Osteocyte (in vitro differentiated cells): ENCODE measurements at places on chromosomes 12 and 14. TPM values are rescaled to one million over a fixed set of nuclear protein-coding genes. Genes with fewer than 3 reads are reported as not detected.

The SOAT2 gene
- total RNA-seq = not detected in 2 replicates

The DLGAP5 gene
- total RNA-seq = 11.5 and 11.7 TPM in 2 replicates

The PRIMA1 gene
- total RNA-seq = not detected in 2 replicates

DNA sequence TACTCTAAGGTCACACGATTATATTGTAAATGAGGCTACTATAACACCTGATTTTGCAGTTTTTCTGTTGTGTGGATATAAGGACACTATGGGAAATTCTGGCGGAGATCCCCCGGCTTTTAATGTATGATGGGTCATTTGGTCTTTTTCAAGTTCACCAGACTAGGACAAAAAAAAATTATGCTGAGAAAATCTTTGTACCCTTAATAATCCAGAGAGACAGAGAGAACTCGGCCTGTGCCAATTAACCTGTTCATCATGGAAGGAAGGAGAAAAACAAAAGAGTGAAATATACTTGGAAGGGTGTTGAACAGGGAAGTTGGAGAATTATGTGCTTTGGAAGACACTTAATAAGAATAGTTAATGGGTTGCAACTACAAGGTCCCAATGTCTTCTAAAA is 62.2 kb upstream of the KICS2 start:
- DNase-seq = no peak

DNA sequence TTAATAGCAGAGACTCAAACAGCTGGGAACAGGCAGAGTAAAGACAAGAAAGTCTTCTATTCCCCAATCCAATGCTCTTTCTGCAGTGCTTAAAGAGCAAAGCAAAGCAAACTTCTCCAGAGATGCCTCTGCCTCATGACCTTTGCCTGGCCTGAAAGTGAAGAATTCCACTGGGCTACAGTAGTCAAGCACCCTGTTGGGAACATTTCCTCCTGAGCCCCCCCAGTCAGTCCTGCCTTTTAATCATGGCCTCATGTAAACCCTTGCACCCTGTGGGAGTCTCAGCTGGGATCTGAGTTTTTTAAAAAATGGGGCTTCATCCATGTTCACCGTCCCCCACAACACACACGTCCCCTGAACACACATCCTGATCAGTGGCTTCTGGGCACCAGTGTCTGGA is 62.7 kb upstream of the TSPAN11 start:
- no peak for DNase-seq

GRCh38 chr14:77102154-77102553 is 4.1 kb downstream of the CIPC start:
- no peak for DNase-seq

DNA sequence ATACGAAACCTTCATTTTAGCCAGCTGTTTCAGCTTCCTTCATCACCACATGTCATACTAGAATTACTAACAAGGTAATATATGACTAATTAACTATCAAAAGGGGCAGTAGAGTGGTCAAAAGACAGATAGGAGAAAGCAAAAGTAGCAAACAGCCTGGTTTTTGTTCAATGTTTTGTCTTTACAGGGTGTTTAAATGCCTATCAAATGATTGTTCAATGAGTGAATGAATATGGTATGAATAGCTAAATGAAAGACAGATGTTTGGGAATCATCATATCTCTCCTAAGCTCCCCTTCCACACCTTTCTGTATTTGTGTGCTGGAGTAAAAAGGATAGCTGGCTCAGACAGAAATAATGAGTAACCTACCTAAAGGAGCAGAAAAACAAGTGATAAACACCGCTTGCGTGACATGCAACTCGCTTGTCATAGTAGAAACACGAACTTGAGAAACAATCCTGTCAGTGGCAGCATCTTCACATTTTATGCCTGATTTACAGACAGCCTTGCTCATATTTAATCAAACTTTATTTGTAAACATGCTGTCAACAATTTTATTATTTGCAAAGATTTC is 34.2 kb downstream of the ABCC9 start:
- DNase-seq = no peak

DNA sequence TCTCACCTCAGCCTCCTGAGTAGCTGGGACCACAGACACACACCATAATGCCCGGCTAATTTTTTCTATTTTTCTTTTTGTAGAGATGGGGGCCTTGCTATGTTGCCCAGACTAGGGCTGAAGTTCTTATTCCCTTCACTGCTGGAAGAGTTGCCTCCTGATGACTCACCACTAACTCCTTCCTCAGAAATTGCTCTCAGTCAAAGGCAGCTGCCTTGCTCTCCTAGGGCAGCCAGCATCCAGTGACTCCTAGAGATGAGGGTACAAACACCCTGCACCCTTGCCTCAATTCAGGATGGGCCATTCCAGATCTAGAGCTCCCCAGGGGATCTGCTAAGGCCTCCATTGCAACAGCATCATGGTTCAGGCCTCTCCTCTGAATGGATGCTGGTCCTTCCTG is 54.0 kb upstream of the RASSF8 start:
- DNase-seq = no peak

- no peak for DNase-seq
These were observed 161.6 kb upstream of the PWP1 start for GRCh38 chr12:107523775-107524535.

- peak; percentile 91 for DNase-seq
These were observed at the start of gene CACNA1C for GRCh38 chr12:2052826-2053678. CACNA1C (plus strand) TSS chr12:2052987; CDS start chr12:2053563, 576 bp downstream.
